ENCODE measurements at places on chromosomes 16 and 17.

GRCh38 chr16:2787961-2788360, 601 bp upstream of the PRSS33 start:
- no peak for DNase-seq

- peak; percentile 97 for DNase-seq
Measured at GRCh38 chr17:5584383-5585286, at the start of gene NLRP1. TSS of gene NLRP1 (minus strand) at chr17:5584509. CDS start at chr17:5583957, 552 bp downstream.

GRCh38 chr16:641326-642188, at the start of gene MCRIP2:
TSS of gene MCRIP2 (plus strand) at chr16:641828. CDS start at chr16:641992, 164 bp downstream.
- peak; percentile 96 for DNase-seq

GRCh38 chr16:11794996-11795886, 1.8 kb downstream of the ZC3H7A start:
- DNase-seq = no peak

GRCh38 chr17:12693640-12694039, 27.9 kb downstream of the MYOCD start:
- DNase-seq = no peak

DNA sequence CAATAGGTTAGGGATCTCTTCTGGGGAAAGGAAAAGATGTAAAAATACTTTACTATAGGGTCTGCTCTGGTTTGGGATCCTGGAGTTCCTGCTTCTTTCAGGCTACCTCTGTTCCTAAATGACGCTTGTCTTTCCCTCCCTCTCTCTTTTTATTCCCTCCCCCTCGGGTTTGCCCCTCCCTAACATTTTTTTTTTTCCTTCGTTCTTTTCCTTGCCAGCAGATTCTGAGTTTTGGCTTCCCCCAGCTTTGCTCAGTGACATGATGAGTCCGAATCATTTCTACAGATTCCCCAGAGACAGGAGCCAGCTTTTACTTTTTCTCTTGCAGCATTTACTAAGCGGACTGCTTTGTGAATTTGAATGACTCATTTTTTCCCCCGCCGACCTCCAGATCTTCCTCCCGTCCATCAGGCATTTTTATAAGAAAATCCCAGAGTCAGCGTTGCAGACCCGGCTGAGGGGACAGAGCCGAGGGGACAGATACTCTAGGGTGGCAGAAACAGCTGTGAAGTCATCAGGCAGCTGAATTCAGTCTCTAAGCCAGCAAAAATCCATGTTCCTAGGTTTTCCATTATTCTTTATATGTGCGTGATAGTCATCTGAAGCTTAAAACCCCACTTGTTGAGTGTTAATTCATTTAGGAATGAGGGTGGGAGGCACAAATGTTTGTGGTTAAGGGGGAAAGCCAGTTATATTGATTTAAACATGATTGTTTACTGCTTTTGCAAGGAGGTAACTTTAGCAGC, at the start of gene TMEM100:
TMEM100 (minus strand) TSS at position 123 of the 746 bp plus-strand sequence. CDS start 1,794 bp downstream, outside the sequence.
- no peak for DNase-seq

DNA sequence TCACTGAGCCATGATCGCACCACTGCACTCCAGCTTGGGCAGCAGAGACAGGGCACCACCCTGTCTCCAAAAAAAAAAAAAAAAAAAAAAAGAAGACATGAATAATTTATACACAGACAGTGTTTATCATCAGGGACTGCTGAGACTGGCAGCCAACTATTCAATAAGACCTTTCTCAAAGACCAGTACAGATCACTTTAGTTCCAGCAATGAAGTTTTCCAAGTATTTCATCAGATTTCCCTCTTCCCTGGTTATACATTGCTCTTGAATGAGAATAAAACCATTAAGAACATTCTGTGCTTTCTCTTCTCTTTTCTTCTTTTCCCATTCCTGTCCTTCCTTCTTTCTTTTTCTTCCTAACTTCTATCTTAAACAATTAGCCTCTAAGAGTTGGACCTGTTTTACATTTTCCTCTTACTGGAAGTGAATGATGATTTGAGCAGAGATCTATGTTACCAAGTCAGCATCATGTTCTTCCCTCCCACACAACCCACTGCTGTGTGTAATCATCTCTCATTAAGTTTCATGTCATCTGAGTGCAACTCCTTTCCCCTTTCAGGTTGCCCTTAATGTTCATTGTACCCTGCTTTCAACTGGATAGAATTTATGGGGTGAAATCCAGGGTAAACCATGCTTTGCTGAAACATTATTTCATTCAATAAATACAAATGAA, 35.9 kb upstream of the SMIM36 start:
- DNase-seq = no peak

DNA sequence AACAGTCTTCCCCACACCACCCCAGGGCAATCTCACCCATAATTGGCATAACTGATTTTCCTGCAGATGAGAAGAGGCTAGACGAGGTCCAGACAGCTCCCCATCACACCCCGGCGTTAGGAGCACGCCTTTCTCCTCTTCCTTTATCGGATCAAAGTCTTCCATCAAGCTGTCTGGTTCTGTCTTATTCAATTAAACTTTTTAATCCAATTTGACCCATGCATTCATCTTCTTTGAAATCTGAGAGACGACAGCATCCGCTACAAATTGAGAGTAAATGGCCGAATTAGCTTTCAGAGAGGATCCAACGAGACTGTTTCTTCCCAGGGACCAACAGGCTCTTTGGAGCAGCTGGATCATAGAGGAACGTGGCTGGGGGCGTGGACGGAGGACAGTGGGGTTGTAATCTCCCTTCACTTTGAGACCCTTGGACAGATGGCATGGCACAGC, 44.4 kb upstream of the GPRC5B start:
- DNase-seq = no peak

DNA sequence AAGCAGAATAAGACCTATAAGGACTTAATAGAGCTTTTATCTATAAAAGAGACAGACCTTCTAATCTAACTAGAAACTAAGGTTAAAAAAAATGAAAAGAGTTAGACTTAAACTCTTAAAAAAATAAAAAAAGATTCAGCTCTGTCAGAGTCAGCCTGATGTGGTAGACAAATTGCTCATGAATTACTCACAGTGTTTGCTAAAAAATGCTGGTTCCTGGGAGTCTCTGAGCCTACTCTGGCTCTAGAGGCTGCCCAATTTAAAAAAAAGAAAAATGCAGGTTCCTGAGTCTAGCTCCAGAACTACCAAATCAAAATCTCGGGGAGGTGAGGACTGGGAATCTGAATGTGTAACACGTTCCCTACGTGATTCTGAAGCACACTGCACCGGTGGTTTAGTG, 18.1 kb downstream of the SOST start:
- peak; percentile 44 for DNase-seq

DNA sequence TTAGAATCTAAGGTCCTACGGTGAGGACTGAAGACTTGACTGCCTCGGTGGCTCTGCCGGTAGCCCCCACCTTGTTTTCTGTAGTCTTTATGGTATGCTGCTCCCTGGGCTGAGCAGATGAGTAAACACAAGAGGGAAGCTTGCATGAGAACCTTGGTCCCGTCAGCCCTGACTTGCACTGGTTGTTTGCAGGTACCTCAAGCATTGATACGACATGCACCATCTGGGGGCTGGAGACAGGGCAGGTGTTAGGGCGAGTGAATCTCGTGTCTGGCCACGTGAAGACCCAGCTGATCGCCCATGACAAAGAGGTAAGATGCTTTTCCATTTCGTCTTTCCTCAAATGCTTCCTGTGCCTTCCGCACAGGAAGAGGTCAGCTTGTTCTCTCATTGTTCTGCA, 21.1 kb upstream of the TACO1 start:
- no peak for DNase-seq

GRCh38 chr17:16866436-16866835, 105.5 kb downstream of the TNFRSF13B start:
- DNase-seq = no peak

- DNase-seq = peak; percentile 5
Measured at GRCh38 chr17:58822148-58823050, 66.7 kb downstream of the PPM1E start.

- DNase-seq = peak; percentile 87
Measured at GRCh38 chr16:23678430-23679273, at the start of gene PLK1. TSS of gene PLK1 (plus strand) at chr16:23678889. CDS start at chr16:23678933, 44 bp downstream.

- peak; percentile 76 for DNase-seq
Measured at GRCh38 chr17:48307814-48308411, 122.1 kb downstream of the SKAP1 start.

GRCh38 chr16:84247331-84247730, 7.5 kb upstream of the KCNG4 start:
- DNase-seq = no peak

- peak; percentile 43 for DNase-seq
Measured at GRCh38 chr16:67158637-67159600, 790 bp downstream of the TRADD start.

DNA sequence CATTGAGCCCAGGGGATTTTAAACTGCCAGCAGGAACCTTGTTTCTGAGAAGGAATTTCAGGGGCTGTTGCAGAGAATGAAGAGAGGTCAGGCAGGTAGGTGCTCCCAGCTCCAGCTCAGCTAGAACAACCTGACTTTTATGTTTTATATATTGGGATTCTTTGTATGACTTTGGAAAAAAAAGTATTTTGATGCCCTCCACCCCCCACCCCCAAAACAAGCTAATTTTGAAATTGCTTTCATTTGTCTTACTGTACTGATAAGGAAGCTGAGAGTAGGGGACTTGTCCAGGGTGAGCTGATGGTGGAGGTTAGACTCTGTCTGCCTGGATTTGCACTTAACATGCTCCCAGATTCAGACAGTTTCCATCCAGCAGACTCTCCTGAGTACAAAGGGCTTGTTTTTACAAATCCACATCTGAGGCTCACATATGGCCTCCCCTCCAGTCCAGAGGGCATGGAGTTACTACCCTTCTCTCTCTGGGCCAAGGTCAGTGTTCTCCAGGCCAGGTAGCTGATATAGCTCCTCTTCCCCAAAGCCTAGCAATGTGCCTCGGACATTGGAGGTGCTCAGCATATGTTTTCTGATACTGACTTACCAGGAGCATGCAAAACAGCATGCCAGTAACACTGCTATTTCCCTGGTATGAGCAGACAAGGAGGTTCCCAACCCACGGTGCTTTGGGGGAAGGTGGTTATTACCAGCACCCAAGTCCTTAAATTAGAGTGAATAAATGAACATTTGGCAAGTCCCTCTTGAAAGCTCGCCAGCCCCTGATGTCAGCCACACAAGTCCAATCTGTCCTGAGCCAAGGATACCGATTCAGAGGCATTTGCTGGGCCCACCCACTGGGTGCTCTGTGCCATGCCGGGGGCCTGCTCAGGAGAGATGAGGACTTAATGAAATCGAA, 11.3 kb downstream of the STX1B start:
- no peak for DNase-seq

- no peak for DNase-seq
Measured at GRCh38 chr17:63015824-63016223, 49.8 kb downstream of the TANC2 start.

DNA sequence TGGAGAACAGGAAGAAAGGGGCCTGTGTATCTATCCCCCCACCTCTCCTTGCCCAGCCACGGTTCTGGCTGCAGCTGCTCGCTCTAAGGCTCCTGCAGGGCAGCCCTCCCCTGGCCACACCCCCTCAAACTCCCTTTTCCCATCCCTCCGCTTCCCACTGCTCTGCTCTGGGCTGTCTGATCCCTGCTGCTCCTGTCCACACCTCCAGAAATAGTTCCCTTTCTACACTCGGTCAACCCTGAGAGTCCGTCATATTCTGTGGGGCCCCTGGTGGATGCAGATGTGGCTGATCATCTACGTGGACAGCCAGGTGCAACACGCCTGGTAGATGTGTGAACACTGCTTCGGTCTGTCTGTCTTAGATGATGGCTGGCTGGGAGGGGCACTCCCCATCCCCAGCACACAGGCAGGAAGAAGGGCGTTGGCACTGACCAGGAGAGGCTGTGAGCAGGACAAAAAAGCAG, 19.3 kb upstream of the KRT19 start:
- DNase-seq = peak; percentile 74

DNA sequence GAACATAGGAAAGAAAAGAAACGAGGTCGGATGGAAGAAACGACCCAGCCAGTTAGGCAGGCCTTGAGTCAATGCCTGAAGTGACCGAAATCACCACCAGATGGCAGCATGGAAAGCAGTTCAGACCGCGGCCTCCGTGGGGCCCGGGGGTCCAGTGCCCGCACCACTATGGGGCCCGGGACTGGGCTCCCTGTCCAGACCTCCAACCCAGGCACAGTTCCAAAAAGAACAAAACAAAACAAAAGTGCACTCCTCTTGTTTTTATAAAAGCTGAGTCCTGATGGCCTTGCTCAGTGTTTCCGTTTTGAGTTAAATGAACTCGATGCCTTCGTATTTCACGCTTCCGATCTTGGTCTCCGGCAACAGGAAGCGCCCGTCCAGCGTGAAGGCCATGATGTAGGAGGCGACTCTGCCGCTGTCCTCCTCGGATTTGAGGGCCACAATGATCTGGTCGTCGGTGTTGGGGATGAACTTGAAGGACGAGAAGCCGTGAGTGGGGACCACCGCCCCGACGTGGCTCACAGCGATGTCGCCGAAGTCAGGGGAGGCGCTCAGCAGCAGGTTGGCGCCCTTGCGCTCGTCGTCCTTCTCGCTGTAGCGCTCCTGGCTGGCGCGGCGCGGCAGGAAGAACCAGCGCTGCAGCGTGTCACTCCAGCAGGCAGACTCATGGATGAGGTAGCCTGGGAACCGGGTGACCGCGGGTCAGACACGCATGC, 13.7 kb upstream of the LGALS3BP start:
- peak; percentile 62 for DNase-seq

GRCh38 chr17:50470426-50470825, 1.7 kb upstream of the CHAD start:
- DNase-seq = no peak

- DNase-seq = no peak
Measured at GRCh38 chr17:68238164-68238870, 9.5 kb upstream of the AMZ2 start.

DNA sequence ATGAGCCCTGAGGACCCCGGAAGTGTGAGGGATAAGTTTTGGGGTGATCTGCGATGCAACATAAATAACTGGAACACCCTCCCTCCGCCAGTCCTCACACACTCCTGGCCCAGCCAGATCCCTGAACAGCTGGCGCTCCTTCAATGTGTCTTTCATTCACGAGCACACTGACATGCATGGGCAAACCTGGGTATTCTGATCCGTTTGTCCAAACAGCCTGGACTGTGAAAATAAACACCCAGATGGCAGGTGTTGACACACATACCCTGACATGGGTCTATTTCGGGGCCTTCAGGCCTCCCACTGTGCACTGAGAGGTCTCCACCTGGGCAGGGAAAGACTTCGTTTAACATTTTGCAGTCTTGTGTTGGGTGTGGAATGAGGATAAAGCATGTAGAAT, 3.0 kb upstream of the CPNE2 start:
- no peak for DNase-seq

DNA sequence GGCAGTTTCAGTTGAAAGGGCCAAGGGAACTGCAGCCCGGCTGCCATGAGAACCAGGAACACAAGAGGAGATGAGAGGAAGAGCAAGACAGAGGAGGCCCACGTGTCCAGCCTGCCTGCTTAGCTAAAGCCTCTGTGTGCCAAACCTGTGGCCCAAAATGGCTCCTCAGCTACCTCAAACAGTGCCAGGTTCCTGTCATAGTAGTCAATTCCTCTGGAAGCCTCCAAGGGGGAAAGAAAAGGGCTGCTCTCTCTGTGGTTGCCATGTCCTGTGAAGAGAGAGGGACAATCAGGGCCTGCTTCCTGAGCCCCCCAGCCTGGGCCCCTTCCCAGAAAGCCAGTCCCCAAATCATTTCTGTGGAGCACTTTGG, 5.2 kb downstream of the SLC12A4 start:
- no peak for DNase-seq

- DNase-seq = no peak
Measured at GRCh38 chr17:40565769-40566409, 617 bp upstream of the CCR7 start.

GRCh38 chr16:88376835-88377726, 5.7 kb upstream of the ZNF469 start:
- DNase-seq = no peak

GRCh38 chr16:5580296-5580695, 482.7 kb upstream of the EEF2KMT start:
- DNase-seq = no peak

- peak; percentile 72 for DNase-seq
Measured at GRCh38 chr17:38584350-38584925, 21.3 kb downstream of the SRCIN1 start.

Measured in cardiac muscle cell (in vitro differentiated cells and primary cell).